Testis (tissue), 5 donors: ENCODE measurements at places on chromosomes 3 and 15.

GRCh38 chr3:112761062-112761638 lies 85.5 kb downstream of the CD200R1L start:
- no peak for DNase-seq
- no peak overlapping the region for H3K4me3 ChIP-seq
- no peaks in the 10 kb centered on the region for H3K4me1 ChIP-seq

DNA sequence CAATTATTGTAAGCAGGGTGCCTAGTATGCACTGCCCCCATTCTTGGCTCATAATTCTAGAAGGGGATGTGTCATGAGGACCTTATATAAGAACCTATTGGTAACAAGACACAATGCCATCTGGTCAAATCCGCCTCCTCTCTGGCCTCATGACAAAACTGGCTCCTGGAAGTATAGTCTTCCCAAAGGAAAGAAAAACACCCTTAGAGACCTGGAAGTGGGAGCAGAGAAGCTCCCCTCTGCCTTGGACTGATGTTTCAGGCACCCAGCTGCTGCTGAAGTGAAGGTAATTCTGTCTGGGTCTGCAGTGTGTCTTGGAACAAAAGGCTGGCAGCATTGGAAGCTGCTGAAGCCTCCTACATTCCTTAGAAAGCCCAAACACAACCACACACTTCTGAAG lies 107.2 kb upstream of the CLSTN2 start:
- DNase-seq: no peak
- H3K36me3 ChIP-seq: no peaks in the 10 kb centered on the region
- H3K4me3 ChIP-seq: no peak overlapping the region

DNA sequence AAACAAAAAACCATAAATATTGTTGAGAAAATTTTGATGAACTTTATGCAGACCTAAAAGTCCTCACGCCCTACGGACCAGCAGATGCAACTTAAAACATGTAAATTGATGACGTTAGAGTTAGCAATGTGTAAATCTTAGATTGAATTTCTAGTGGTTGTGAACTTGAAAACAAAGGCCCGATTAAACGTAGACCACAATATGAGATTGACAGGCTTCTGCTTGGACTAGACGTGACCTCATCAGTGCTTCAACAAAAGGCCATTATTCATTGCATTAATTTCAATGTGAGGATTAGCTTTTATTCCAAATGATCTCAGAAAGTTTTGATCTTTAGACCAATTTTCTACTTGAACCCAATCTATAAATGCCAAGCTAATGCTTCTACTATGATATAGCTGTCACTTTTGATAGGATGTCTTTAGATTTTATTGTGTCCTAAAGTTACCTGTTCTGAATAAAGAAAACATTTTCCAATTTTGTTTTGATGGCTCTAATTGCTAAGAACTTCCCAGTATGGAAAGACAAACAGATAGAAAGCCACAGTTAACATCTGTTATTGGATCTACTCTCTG lies 55.4 kb upstream of the SPPL2A start:
- no peaks in the 10 kb centered on the region for H3K36me3 ChIP-seq
- H3K27ac ChIP-seq: no peak overlapping the region
- H3K4me3 ChIP-seq: no peak overlapping the region
- H3K4me1 ChIP-seq: no peaks in the 10 kb centered on the region
- no peak for DNase-seq

DNA sequence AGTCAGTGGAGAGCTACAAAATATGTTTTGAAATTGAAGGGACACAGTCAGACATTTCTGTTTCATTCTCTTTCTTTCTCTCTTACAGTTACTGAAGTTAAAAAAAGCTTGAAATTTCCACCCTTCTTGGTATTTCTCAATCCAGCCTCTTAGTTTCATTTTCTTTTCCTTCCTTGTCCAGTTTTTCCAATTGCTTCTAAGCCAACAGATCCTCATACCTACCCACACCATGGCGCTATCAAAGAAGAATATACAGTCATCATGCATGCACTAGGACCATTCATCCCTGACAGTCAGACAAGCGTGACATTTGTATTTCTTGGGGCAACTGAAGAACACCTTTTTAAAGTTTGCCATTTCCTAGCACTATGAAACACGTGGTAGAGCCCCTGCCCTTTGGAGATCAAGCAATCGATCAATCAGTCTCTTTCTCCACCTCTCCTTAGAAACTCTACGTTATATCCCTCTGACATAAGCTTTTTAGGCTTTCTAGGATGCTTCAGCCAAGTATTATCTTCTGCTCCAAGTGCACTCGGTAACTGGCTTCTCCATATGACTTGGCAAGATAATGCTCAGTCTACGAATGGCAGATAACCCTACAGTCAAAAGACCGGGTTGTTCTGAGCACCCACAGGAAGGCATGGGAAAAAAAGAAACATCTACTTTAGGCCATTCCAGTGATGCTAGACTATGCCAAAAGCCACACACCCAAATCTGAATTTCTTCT lies 65.4 kb downstream of the FBN1 start:
- no peaks in the 10 kb centered on the region for H3K27me3 ChIP-seq
- DNase-seq: no peak
- H3K27ac ChIP-seq: no peak overlapping the region
- no peaks in the 10 kb centered on the region for H3K36me3 ChIP-seq
- no peaks in the 10 kb centered on the region for H3K4me1 ChIP-seq

GRCh38 chr3:177703788-177704187 lies 506.5 kb upstream of the TBL1XR1 start:
- no peaks in the 10 kb centered on the region for H3K36me3 ChIP-seq
- DNase-seq: no peak
- no peaks in the 10 kb centered on the region for H3K27me3 ChIP-seq
- H3K4me3 ChIP-seq: no peak overlapping the region
- no peaks in the 10 kb centered on the region for H3K4me1 ChIP-seq

DNA sequence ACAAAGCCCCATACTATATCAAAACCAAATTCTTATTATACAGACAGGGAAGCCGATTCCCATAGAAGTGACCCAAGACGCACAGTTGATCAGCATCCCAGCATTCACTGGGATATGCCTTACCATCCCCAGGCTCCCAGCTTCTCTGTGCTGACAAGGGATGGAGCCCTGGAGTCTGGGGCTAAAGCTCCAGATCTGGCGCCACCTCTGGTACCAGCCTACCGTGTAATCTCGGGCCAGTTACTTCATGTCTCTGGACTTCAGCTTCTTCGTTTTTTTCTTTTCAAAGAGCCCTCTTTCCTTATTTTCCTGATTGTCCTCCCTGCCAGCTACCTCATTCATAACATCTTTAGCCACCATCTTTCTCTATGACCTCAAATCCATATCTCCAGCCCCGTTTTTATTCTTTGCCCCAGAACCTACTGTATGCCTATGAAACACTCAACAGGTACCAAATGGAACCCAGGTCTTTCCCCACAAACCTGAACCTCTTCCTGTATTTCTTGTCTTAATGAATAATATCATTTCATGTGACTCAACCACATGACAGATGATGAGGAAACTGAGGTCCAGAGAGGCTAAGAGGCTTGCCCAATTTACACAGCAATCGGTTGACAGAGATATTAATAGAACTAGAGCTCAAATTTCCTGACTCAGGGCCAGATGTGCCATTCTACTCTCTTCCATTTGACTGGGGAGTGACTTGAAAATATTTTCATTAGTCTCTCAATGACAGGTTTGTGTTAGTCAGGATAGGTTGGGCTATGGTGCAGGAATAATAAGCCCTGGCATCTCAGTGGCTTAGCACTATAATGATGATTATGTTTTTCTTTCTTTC lies 85.4 kb upstream of the TLE3 start:
- no peaks in the 10 kb centered on the region for H3K36me3 ChIP-seq
- H3K27me3 ChIP-seq: no peaks in the 10 kb centered on the region
- no peak for DNase-seq

DNA sequence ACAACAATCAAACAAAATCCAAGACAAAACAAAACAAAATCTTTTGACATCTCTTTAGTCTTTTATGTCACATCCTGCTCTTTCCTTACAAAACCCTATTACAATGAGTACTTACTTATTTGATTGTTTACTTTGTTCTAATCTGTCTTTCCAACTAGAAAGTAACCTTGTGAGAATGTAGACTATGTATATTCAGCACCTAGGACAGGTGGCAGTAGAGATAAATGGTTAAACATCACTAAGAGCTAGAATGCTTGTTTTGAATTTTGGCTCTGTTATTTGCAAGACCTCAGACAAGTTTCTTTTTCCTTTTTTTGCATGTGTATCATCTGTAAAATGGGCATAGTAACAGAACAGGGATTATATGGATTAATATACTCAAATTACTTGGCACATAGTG lies 33.1 kb upstream of the NAALADL2 start:
- no peaks in the 10 kb centered on the region for H3K4me1 ChIP-seq
- no peak for DNase-seq
- no peaks in the 10 kb centered on the region for H3K36me3 ChIP-seq
- no peak overlapping the region for H3K27ac ChIP-seq
- no peaks in the 10 kb centered on the region for H3K27me3 ChIP-seq

- no peak overlapping the region for H3K27ac ChIP-seq
- no peaks in the 10 kb centered on the region for H3K4me1 ChIP-seq
- no peak for DNase-seq
- H3K4me3 ChIP-seq: no peak overlapping the region
- no peaks in the 10 kb centered on the region for H3K36me3 ChIP-seq
Observed at GRCh38 chr3:53506763-53507145, 12.3 kb downstream of the CACNA1D start.

DNA sequence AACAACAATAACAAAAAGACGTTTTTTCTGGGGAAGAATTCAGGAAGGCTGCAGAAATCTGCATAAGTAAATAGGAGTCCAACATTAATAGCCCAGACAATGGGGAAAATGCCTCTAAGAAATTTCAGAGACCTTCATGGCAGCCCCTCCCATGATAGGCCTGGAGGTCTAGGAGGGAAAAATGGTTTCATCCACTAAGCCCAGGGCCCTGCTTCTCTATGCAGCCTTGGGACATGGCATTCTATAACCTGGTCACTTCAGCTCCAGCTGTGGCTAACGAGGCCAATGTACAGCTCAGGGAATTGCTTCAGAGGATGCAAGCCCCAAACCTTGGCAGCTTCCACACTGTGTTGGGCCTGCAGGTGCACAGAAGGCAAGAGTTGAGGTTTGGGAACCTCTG lies 125.6 kb upstream of the GMNC start:
- DNase-seq: no peak
- H3K27ac ChIP-seq: no peak overlapping the region
- H3K36me3 ChIP-seq: no peaks in the 10 kb centered on the region

DNA sequence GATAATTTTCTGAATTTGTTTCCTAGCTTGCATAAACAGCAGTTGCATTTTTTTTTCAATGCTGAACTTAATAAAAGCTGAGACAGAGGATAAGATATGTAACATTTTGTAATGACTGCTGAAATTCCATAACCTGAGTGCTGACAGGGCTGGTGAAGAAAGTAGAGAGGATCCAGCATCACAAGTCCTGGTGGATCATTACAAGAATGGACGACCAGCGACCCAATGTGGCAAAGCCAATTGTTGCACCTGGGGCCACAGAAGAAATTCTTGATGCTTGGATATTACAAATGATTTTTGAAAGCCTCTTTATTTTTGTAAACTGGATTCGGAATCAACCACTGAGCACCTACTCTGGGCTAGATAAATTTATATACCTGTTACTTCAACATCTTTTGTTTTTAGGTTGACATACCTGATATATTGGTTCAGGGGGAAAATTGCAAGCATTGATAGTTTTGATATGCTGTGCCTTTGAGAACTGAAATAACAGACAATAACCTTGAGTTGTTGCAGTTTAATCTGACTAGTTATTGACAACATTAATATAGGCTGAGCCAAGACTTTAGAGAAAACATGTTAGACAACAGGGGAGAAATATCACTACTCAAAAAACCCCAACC lies 3.9 kb upstream of the ACTL6A start:
- peaks cover 2% of the 10 kb centered on the region for H3K4me1 ChIP-seq
- H3K27me3 ChIP-seq: no peaks in the 10 kb centered on the region
- peak; percentile 77 for DNase-seq

- H3K36me3 ChIP-seq: no peaks in the 10 kb centered on the region
- no peak overlapping the region for H3K27ac ChIP-seq
- H3K27me3 ChIP-seq: no peaks in the 10 kb centered on the region
Observed at GRCh38 chr15:57198654-57199291, 177.5 kb upstream of the CGNL1 start.

DNA sequence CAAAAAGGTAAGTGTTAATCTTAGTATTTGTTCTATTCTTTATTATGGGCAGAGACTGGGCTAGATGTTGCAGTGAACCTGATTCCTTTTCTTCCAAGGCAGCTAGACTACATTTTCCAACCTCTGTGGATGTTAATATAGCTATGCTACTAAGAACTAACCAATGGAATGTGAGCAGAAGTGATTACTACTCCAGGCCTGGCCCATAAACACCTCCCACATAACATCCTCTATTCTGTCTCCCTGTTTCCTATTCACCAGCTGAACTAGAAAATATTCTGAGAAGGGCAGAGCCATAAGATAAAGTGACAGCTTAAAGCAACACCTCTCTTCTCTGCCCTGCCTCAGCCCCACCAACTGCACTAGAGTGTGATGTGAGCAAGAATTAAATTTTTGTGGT lies 29.4 kb downstream of the CD200R1L start:
- H3K27me3 ChIP-seq: no peaks in the 10 kb centered on the region
- no peak overlapping the region for H3K4me3 ChIP-seq
- no peaks in the 10 kb centered on the region for H3K36me3 ChIP-seq
- no peak for DNase-seq
- H3K27ac ChIP-seq: no peak overlapping the region
- peaks cover 6% of the 10 kb centered on the region for H3K4me1 ChIP-seq

GRCh38 chr15:42042602-42043400 lies 22.0 kb upstream of the PLA2G4E start:
- H3K36me3 ChIP-seq: no peaks in the 10 kb centered on the region
- no peak for DNase-seq
- H3K4me3 ChIP-seq: no peak overlapping the region

GRCh38 chr3:64977308-64978100 lies 289.7 kb upstream of the ADAMTS9 start:
- no peaks in the 10 kb centered on the region for H3K27me3 ChIP-seq
- no peak overlapping the region for H3K27ac ChIP-seq
- H3K4me1 ChIP-seq: no peaks in the 10 kb centered on the region
- no peak for DNase-seq
- H3K4me3 ChIP-seq: no peak overlapping the region

DNA sequence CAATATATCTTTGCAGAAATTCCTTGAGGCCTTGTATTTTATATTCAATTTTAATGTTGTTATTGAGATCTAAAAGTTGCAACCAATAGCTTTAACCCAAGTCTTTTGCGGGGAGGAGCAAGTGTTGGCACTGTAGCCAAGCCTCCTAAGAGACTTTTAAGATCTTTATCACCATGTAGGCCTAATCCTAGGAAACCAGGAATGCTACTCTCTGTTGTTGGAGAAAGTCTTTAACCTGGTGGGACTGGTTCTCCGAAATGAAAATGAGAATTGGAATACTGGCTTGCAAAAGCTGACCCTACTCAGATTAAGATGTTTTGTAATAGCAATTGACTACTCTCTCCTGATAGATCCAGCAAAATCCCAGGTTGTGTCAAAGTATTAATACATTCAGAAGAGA lies 25.8 kb downstream of the SHC4 start:
- no peak overlapping the region for H3K27ac ChIP-seq
- H3K4me3 ChIP-seq: no peak overlapping the region
- peaks cover 4% of the 10 kb centered on the region for H3K4me1 ChIP-seq
